Neural crest cell (in vitro differentiated cells): ENCODE measurements at places on chromosomes 12 and 14.

GRCh38 chr12:42039176-42039575 is 105.5 kb downstream of the GXYLT1 start:
- no peak for DNase-seq

DNA sequence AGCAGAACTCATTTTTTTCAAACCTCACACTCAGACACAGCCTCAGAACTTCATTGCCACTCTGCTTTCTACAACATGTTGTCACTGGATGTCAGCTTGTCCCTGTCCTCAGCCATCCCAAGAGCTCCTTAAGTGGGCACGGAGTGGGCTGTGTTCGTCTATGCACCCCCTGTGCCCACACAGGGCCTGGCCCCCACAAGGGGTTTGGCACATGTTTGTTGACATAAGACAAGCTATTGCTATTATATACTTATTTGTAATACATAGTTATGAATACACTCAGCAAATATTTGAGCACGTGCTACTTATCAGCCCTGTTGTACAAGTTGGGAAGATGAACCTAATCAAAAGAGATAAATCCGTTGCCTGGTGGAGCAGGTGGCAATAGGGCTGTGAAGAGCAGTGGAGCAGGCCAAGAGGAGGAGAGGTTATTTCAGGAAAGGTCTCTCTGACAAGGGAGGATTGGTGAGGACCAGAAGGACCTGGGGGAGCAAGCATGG is 4.3 kb upstream of the BDKRB1 start:
- DNase-seq: no peak

- DNase-seq: no peak
Measured at GRCh38 chr12:74490390-74491064, 47.1 kb upstream of the ATXN7L3B start.

GRCh38 chr12:69008520-69008919 is 75.5 kb upstream of the CPM start:
- no peak for DNase-seq

- DNase-seq: no peak
Measured at GRCh38 chr12:22332202-22332601, 2.3 kb downstream of the ST8SIA1 start.

DNA sequence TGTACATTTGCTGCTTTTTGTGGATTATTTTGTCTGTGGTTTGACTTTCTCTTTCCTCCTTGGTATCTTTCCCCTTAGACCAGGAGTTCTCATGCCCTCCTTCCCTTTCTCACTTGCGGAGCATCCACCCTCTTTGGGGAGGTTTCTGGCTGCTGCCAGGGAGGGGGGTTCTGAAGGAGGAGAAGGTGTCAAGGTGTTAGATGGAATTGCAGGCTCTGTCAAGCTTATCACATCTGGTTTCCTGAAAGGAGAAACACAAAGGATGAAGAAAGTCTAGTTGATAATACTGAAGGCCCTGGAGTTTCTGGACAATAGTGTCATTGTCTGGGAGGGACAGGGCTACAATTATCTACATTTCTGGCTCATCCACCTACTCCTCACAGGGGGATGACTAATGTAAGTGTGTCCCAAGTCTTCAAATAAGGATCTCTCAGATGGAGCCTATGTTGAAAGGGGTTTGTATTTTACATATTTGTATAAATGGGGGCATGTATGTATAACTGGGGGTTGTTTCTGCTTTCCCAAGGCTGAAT is 217.3 kb upstream of the CCDC196 start:
- DNase-seq: no peak

- DNase-seq: no peak
Measured at GRCh38 chr12:93390031-93390430, 12.3 kb downstream of the NUDT4 start.

DNA sequence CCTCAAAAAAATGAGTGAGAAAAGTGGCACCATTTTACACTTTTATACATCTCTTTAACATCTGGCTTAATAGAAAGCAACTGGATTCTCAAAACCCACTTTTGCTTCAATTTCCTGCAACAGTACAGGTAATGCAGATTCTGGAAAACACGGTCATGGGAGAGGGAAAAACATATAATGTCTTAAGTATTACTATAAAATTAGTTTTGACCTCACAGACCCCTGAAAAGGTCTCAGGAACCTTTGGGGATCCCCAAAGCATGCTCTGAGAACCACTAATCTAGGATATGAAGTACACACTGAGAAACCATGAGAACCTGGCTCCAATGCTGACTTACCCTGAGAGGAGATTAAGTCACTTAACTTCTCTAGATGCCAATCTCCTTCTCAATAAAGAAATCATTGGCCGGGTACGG is 64.7 kb downstream of the PPP2R5E start:
- DNase-seq: no peak

DNA sequence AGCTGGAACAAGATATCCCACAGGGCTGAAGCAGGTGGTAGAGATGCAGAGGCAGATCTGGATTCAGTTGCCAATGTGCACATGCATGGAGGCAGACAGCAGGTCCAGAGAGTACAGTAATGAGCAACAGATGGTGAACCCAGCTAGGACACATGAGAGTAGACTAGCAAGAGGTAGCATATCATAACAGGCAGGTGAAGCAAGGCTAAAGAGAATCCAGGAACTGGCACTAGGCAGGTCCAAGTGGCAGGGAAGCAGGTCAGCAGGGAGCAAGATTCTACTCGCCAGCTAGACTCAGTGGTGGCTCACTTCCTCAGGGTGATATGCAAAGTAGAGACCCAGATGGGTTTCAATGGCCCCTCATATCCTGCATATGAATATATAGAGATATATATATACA is 15.3 kb upstream of the MYF6 start:
- no peak for DNase-seq

DNA sequence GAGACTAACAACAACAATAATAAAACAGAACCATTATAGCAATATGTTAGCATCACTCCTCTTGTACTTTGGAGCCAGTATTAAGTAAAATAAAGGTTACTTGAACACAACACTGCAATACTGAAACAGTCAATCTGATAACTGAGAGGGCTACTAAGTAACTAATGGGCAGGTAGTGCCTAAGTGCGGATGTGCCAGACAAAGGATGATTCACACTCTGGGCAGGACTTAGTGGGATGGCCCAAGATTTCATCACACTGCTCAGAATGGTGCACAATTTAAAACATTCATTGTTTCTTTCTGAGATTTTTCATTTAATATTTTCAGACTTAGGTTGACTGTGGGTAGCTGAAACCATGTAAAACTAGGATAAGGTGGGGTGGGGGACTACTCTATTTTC is 131.9 kb upstream of the CAND1 start:
- no peak for DNase-seq

DNA sequence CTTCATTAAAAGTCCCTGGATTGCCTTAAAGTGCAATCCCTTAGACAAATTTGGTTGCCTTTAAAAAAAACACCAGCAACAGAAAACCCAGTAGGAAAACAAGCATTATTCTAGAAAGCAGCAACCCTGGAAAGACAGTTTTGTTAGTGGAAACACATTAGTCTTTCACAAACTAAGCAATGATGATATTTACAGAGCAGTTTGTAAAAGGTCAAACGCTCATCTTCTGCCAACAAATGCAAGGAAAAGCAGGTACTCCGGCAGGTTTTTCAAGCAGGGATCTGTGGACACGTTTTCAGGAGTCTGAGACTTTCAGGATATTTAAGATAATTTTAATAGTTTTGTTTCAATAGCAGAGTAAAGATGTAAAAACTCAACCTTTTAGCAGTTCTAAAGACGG is 202.2 kb downstream of the EXOC5 start:
- DNase-seq: no peak

- no peak for DNase-seq
Measured at GRCh38 chr12:65100140-65100539, 21.0 kb downstream of the WIF1 start.

DNA sequence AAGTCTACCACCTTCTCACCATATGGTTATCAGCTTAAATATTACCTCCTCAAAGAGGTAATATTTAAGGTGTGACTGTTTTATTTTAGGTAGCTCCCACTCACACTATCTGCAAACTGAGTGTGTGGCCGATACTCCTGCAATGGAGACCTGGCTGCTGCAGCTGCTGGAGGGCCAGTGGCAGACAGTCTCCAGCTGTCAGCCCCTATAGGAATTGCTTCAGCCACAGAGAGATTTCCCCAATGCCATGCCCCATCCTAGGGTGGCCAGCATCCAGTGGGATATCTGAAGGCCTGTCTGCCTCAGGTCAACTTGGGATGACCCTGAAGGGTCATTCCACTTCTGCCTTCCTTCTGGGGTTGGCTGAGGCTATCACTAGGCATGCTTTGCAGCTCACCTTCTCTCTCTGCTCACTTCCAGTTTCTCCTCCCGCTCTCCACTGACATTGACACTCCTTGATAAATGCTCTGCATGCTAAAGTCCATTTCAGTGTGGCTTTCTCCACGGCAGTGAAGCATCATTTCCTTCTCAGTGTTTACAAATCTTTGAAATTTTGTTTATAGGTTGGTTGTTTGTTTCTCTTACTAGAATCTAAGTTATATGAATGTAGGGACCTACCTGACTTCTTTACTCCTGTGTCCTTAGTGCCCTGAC is 90.2 kb upstream of the USP44 start:
- no peak for DNase-seq

DNA sequence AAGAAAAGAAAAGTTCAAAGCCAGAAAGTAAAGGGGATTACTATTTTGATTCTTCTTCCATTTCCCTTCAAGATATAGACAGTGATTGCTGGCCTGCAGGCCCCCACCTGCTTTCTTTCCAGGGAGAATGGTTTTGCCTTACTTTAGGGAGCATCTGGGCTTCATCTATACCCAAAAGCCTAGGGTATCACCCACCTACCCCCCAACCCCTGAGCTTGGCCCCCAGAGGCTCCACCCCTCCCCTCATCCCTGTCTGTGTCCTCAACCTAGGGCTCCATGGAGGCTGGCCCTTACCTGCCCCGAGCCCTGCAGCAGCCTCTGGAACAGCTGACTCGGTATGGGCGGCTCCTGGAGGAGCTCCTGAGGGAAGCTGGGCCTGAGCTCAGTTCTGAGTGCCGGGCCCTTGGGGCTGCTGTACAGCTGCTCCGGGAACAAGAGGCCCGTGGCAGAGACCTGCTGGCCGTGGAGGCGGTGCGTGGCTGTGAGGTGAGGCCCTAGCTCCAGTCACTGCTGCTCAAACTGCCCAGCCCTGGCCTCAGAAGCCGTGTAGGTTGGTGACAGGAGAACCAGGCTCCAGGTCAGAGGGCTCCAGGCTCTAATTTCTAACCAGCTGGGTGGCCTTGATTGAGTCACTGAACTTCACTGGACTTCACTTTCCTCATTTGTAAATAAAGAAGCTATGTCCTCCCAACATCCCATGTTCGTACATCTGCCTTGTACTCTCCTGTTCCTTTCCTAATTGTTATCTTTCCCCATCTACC is 13.6 kb downstream of the ARHGEF40 start:
- no peak for DNase-seq

GRCh38 chr12:57726151-57726883 is 12.2 kb downstream of the AGAP2 start:
- peak; percentile 80 for DNase-seq

GRCh38 chr14:70988452-70988851 is 81.2 kb downstream of the PCNX1 start:
- no peak for DNase-seq
